ENCODE measurements at places on chromosomes 3 and 15.

DNA sequence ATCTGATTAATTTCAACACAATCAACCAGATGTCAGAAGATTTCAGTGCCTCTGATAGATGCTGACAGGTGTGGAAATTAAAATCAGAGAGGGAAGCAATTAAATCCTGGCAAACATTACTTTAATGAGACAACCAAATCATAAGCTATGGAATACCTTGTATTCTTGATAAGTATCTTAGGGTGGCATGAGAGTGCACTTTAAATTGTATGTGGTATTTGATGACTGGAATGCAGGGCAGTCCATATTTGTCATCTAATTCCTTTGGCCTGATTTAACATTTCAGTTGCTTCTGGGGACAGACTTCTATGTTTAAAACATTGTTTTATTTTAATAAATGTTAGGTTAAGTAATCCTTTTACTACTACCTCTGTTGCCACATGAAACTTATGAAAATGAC, 184.1 kb downstream of the LPP start:
- no peak for DNase-seq

DNA sequence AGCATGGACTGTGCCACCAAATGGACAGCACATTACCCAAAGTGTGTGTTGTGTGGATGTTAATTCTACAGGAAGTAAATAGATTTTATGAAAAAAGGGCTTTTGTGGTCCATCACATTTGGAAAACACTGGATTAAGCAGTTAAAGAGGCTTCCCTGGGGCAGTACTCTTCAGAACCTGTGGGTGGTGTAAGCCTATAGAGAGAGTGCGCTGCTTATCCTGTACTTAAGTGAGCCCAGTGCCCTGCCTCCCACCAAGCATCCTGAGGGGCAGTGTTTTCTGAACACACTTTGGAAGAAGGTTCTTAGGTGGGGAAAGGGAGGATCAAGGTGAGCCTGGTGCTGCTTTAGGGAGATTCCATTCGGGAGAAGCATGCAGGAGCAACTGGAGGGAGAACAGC, 10.9 kb downstream of the TTLL3 start:
- no peak for DNase-seq

DNA sequence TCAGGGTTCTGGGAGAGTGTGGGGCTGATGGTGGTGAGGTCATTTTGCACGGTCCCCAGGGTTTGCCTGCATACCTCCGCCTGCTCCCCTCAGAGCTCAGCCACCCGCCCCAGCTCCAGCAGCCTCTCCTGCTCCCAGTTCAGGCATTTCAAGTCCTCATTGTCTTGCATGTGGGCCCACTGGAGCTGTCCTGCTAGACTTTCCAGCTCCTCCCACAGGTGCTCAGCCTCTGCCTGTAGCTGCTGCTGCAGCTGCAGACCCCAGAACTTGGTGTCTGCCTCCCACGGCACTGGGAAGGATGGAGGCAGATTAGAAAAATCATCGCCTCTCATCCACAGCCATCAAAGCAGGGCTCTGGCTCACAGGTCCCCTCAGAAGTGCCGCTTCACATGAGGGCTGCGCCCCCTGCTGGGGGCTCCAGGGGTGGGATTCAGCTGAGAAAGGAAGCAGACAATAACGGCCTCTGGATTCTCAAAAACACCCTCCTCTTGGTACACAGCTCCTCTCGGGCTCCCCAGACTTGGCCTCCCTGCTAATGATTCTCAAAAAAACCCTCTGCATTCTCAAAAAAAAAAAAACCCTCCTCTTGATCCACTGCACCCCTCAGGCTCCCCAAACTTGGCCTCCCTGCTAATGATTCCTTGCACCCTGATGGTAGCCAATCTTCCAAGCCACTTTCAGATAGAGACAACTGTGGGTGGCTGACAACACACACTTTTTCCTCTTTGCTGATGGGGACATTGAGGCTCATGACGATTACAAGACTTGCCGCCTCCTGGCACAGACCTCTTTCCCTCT, 89.3 kb upstream of the C2CD4B start:
- DNase-seq, result peak; percentile 74

- peak; percentile 58 for DNase-seq
Measured at GRCh38 chr3:197749315-197749600, 425 bp upstream of the FYTTD1 start.

DNA sequence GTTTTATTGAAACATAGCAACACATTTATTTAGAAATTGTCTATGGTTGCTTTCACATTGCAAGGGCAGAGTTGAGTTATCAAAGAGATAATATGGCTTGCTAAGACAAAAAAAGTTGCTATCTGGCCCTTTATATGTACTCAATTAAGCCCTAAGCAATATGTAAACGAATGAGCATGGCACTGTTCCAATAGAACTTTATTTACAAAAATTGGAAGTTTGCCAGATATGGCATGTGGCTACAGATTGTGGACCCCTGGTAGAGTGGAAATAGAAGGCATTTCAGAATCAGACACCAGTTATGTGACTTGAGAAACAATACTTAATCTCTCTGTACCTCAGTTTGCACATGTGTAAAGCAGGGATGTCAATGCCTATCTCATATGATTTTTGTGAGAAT, 515.6 kb upstream of the SGO1 start:
- DNase-seq, result no peak

- no peak for DNase-seq
Measured at GRCh38 chr3:174198199-174198598, 660.9 kb upstream of the NAALADL2 start.

DNA sequence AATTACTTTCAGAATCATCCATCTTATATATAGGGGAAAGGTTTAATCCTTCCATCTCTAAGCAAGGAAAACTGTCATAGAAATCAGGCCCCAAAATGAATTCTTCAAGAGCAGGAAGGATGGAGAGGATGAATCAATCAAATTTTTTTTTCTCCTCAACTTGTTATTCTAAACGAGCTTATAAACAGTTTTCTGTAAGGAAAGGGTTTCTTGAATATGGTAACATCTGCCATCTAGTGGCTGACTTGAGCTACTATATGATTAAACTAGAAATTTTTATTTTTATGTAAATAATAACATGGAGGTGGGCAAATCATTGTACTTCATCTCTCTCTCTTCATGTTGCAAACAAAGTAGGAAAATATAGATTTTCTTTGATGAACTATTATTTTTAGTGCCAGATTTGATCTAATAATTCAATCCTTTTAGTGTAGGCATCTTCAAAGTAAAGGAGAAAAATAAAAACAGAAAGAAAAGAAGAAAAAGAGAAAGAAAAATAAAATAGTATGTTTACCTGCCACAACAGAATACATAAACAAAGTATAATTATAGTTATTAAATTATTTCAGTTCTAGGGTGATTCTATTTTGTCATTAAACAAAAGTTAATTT, 146.6 kb downstream of the SERPINI1 start:
- no peak for DNase-seq

GRCh38 chr3:14125193-14126016, 553 bp downstream of the TMEM43 start:
- DNase-seq, result peak; percentile 64

DNA sequence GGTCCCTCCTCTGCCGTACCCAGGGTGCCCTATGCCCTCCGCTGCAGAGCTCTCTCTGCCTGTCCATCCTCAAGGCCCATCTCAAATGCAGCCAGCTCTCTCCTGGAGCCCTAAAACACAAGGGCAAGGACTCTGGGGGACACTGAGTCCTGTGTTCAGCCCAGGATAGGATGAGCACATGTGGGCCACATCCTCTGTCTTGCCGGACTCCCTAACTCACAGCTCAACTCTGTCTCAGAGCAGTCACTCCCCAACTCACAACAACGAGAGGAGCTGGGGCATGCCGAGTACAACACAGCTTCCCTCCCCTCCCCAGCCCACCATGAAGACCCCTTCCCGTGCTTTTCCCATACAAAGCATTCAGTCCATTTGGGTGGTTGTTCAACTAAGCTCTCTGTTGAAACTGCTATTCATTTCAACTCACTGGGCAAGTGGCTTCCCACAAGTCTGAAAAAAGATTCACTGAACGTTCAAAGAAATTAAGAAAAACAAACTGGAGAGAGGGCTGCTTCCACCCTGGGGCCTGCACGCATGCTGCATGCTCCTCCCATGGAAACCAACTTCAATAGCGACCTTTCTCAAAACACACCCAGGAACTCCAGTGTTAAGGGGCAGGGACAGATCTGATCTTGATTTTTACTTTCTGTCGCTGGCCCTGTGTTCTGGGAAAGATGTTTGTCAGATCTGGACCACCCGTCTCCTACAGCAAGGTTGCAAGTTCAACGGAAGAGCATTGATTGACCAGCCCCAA, 124.3 kb upstream of the IGF1R start:
- no peak for DNase-seq

GRCh38 chr15:64687688-64688087, 87.7 kb downstream of the RBPMS2 start:
- no peak for DNase-seq

- DNase-seq, result no peak
Measured at GRCh38 chr3:151816091-151816604, 2.2 kb downstream of the AADAC start.

DNA sequence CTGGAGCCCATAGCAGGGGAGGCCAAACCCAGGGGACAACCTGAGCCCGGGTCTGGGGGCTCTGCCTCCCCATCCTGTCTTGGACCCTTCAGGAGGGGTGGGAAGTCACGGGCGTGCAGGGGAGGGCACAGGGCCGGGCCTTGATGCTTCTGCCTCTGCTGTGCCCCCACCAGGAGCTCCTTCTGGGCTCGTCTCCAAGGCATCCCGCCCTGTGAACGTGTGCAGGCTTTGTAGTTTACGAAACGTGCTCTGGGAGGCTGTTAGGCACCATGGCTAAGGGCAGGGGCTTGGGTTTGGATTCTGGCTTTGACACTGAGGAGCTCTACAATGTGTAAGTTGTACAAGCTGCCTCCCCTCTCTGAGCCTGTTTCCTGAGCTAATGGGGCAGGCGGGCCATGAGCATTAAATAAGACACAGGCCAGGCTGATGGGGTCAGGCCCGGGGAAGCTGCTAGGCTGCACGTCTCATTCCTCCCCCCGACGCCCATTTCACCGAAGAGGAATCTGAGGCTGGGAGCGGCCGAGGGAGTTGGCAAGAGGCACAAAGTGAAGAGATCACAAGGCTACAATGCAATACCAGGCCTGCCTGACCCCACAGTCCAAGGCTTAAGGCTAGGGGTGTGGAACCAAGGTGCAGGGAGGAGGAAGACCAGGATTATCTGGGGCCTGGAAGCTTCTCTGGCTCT, 19.6 kb downstream of the PLXND1 start:
- no peak for DNase-seq

DNA sequence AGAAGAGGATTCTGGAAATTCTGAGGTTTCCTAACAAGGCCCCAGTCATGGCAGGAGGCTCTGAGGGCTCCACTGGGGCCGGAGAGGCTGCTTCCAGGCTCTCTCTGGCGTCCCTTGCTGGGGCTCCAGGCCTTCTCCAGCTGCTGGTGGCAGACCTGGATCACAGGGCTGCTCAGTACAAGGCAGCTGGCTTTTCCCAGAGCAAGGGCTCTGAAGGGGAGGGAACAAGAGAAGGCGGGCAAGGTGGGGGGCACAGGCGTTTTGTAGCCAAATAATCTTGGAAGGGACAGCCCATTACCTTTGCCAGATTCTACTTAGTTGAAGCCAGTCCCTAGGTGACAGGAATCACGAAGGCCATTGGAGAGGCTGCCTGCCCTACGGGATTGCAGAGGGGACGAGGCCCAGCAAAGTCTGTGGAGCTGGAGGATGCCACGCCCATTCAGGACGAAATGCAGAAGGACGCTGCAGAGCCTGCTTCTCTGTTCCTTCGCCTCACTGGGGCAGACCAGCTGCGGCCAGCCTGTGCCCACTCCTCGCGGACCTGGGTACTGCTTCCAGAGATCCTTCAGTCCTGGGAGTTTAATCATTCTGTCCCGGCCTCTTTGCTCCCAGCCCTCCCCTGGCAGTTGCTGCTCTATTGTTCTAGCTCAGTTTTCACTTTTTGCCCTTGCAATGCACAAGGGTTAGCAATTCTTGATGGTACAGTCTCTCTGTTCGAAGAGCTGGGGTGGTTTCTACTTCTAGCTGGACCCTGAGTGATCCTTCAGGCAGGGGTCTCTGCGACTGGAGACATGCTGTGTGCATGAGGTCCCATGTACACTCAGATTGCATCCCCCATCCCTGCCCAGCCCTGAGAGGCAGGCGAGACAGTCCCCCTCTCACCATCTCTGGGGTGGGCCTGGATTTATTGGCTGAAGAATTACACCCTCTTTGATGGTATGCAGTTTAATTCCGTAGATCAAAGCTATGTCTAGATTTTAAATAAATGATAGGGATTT, 149.3 kb upstream of the MEF2A start:
- DNase-seq, result no peak

- DNase-seq, result no peak
Measured at GRCh38 chr3:48991851-48992545, 2.0 kb downstream of the P4HTM start.

- DNase-seq, result no peak
Measured at GRCh38 chr3:155948476-155948875, 78.0 kb downstream of the GMPS start.

GRCh38 chr15:50544368-50544767, 2.1 kb downstream of the USP50 start:
- no peak for DNase-seq

GRCh38 chr3:165070682-165071081, 7.6 kb downstream of the SI start:
- no peak for DNase-seq

- no peak for DNase-seq
Measured at GRCh38 chr15:76495487-76495886, 158.9 kb downstream of the ISL2 start.

DNA sequence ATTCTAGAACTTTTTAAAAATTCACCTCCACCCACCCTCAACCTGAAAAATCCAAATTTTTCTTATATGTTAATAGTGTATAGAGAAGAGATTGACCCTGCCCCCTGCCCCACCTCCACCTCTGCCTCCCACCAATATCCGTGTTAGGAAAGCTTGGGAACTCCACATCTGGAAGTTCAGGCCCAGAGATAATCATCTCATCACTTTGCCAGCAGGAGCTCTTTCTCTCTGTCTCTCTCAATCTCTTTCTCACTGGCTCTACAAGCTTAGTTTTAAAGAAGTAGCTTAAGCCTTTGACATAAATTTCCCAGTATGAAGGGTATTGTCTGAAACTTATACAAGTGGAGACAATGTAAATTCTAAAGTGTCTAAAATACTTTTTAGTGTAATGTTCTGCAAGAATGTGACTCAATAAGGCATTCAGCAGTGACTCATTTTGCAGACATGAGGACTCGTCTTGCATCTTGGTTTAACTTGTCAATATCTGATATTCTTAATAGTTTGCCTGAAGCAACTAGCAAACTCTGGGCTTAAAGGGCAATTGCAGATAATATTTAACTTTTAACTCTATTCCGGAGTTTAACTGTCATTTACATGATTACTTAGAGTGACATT, 299.8 kb upstream of the EPHA3 start:
- DNase-seq, result no peak

DNA sequence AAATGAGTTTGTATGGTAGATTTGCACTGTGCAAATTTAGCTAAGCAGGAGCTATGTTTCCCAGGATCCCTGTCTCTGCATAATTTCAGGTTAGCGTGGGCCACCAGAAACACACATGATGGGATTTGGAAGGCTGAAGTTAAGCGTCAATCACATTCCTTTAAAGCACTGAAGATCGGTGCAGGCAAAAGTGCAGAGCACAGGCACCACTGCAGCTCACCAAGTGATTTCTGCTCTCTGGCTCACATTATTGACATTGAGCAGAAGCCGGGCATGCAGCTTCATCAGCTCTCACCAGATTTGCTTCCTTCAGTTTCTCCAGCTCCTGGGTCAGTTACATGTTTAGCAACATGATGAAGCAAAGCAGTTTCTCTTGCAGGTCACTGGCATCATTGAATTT, 256.4 kb upstream of the TGFBR2 start:
- DNase-seq, result no peak
